ENCODE measurements at places on chromosomes 6 and 20.

- DNase-seq: no peak
Measured at GRCh38 chr6:143647732-143648131, 30.0 kb upstream of the PHACTR2 start.

DNA sequence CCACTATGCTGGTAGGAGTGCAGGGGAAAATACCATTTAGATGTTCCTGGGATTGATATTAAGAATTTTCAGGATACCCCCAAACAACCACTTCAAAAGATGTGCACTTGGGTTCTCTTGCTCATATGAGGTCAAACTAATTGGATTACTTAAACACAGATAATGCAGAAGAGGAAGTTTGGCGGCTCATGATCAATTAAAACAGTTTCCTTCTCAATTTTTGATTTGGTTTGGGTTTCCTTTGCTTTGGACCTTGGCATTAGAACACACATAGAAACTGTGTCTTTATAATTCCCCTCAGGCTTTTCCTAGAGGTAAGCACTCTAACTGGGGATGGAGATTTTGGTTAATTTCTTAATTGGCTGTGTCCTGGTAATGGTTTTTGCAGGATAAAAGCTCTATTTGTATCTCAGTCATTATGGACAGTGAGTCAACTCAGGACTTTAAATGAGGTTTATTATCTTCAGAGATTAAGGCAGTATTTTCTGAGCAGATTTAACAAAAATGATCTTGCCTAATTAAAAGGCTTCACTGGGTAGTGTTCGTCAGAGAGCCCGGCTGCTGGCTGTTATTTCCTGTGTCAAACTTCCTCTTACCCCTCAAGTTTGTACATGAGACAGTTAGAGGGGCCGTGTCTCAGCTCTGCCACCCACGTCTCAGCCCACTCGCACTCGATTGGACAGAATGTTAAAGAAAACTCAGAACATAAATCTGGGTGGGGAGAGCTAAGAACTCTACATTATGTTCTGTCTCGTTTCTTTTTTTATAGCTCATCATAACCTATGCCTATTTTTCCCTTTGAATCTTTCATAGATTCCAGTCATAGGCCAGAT, 50.3 kb upstream of the PREP start:
- DNase-seq: no peak

DNA sequence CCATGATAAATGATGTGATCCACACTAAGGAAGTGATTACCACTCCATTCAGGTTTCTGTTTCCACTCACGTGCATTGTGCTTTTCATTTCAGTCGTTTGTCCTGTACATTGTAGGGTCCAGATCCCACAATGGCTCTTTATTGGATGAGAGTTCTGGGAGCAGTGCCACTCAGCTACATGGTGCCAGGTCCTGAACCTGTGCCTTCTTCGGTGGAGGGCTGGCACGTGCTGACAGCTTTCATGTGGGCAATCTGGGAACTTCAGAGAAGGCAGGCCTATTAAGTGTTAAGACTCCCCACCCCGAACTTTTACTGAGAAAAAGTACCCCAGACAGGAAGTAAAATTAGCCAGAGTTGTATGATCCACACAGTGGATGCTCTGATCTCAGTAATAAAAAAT, 255.0 kb downstream of the ESR1 start:
- DNase-seq: no peak

DNA sequence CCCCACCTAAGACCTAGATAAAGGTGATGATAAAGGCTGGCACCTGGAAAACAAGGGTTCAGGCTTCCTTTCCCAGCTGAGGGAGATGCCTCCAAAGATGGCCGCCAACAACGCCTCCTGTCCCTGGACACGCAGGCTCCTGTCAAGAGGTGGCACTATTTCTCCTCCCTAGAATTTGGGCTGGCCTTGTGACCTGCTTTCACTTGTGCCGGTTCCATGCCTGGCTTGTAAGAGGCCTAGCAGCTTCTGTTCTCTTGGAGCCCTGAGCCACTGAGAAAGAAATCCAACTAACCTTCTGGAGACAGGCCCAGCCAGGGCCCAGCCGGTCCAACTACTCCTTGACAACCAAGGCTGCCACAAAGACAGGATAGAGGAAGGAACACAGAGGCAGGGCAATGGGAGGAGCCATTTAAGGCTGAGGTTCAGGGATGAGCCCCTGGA, 60.2 kb upstream of the RALY start:
- DNase-seq: no peak

DNA sequence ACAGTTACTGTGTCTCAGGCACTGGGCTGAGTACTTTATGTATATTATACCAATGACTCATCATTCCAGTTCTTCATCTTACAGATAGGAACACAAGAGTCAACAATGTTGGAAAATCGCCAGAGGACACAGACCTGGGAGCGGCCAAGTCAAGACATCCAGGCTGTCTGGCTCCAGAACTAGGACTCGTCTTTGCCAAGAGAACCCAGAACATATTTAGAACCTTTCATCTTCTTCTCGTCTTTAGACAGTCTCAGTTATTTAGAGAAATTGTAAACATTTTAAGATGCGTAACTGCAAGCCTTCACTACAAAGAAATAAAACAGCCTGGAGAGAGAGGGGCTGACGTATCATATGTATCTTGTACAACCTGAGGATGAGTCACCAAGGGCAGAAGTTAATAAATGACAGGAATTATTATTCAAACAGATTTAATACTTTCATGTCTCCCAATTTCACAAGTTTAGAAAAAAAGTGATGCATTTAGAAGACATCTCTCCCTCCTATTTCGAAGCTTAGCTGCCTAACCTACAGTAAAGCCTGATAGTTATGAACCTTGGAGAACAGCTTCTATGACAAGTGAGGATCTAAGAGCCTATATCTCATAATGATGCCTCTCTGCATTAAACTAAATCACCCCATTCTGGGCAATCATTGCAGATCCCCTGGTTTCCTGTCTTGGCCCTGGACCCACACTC, 43.4 kb downstream of the SLC22A3 start:
- no peak for DNase-seq

DNA sequence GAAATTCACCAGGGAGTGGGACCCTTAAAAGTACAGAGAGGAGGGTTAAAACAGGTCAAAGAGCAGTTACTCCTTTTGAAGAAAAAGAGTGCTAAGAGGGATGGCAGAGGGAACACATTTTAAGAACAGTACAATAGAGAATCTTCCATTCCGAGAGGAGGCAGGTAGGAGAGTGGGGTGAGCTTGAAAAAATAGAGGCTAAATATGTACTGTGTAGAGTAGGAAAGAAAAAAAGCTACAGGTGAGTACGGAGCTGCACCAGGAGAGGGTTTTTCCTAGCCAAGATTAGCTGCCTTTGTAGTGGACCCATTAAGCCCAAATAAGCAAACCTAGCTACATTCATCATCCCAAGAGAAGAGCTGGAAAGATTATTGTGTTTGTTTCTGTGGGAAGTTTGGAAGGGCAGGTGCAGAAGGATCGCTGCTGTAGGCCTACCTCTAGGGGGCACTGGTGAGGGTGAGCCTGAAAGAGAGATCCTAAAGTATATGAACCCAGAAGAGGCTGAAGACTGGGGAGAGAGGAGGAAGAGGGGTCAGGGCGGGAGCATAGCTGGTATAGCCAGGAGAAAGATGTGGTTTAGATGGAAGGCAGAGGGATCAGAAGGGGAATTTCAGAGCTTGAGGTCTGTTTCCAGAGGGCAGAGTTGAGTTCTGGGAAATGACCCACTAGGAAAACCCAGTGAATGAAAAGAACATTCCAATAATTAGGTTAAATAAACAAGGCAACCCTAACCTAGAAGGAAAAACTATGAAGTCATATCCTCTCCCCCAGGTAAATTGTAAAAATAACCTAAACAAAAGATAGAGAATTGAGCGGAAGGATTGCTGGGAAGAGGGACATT, 50.2 kb upstream of the HINT3 start:
- no peak for DNase-seq

GRCh38 chr6:109006818-109007217, 87.8 kb downstream of the SESN1 start:
- DNase-seq: no peak

DNA sequence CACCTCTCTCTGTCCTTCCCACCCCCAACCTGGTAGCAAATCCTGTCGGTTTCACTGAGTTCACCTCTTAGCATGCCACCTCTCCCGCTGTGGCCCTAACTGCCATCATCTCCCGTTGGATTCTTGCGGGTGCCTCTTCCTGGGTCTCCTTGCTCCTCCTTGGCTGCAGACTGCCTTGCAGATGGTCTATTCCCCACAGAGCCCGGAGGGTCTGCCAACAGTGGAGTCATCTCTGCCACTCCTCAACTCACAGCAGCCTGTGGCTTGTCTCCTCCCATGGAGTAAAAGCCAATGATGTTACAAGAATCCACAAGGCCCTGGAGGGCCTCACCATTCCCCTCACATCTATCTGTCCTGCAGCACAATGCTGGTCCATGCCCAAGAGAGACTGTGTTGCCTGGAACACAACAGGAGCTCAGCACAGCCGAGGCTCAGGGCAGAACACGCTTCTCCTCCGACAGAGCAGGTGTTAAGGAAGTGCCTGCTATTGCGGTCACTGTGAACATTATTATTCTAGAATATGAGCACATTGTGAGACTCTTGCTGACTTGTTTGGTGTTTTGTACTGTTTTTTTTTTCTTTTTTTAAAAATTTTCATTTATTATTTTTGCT, 241.8 kb upstream of the SULF2 start:
- no peak for DNase-seq

GRCh38 chr20:44582311-44583025, at the start of gene PKIG:
Gene PKIG, plus strand, starts transcription at chr20:44582579. Its CDS starts 31,978 bp downstream, at chr20:44614557.
- DNase-seq: peak; percentile 86

- DNase-seq: no peak
Measured at GRCh38 chr6:30814146-30815040, 69.9 kb upstream of the DDR1 start.

GRCh38 chr6:145651988-145652387, 83.3 kb downstream of the EPM2A start:
- no peak for DNase-seq

GRCh38 chr20:33803921-33804337, 7.2 kb upstream of the CHMP4B start:
- no peak for DNase-seq

DNA sequence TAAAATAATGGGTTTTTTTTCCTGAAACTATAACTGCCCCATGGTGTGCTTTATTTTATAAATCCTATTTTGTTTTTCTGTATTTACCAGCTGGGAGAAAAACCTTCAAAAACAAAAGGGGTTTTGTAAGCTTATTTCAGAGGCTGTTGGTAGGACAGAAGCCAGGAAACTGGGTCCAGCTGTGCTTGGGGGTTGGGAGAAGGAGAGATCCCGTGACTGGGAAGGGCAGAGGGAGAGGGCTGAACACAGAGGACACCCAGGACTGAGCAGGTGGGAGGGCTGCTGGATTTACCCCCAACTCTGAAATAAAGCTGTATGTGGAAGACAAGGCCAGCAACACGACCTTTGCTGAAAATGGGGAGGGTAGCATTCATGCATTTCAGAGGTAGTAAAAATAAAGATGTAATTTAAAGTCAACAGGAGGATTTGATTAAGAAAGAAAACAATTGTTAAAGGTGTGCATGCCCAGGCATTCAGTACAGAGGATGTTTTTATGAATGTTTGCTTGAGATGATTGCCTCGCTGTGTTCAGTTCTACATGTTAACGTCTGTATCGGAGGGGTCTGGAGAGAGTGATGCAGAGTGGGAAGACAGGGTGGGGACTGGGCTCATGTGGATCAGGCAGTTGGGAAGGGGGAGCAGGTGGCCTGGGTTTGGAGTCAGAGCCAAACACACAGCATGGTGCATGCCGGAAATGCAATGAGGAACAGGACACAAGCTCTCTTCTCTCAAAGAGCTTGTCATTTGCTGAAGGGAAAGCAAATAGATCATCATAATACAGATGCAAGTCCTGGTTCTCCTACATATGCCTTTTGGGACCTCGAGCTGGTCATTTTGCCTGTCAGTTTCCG, 21.4 kb downstream of the ARFGEF3 start:
- DNase-seq: no peak
